SW 1271 (cell line): ENCODE measurements at places on chromosomes 16 and 17.

DNA sequence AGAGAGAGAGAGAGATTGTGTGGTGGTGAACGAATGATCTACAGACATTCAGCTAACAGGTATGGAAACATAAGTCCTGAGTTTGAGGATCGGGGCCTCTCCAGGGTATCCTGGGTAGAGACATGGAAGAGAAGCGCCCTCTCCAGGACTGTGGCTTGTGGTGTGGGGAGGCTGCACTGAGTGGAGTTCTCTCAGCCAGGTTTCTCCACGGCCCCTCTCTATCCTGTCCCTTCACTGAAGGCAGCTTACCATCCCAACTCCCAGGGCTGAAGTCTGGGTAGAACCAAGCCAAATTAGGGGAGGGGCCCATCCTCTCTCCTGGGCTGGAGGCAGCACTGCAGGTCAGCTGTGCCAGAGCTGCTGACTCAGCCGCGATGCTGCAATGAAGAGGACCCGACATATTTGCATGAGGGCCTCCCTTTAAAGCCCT is 6.2 kb downstream of the C1QL1 start:
- DNase-seq: no peak

GRCh38 chr17:54727624-54728023 is 173.0 kb upstream of the TOM1L1 start:
- DNase-seq: no peak

GRCh38 chr16:30996324-30996984 is 11.4 kb downstream of the HSD3B7 start:
- DNase-seq: no peak

DNA sequence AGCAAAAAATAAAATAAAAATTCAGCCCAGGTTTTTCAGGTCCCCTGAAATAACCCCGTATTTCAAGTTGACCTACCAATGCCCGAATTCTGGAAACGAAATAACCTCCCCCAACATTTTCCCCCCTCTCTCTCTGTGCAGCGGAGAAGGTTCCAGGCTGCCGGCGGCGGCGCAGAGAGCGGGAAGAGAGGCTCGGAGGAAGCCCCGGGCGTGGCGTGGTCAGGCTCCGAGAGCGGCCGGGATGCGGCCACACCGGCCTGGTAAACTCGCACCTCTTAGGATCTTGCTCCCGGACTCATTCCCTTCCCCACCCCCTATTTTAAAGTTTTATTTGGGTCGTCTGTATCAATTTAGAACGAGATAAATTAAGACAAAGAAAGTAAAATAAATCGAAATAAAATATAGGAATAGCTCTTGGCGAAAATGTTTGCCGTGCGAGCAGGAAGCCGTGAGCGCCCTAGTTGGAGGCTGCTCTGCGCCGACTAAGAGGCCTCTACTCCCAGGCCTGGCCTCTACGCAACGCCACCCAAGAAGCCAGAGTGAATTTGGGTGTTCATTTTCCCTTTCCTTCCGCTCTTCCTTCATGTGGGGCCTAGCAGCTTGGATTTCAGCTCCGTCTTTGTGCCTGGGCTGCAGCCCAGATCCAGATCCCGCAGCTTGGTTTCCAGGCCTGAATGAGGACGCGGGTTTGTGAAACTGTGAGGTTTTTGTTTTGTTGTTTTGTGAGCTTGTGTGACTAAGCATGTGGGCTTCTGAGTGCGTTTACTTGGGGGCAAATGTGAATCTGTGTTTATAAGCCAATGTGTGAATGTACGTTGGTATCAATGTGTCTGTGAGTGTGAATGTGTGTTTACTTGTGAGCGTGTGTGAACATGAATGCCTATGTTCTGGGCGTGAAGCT is 1.5 kb upstream of the HOXB6 start:
- no peak for DNase-seq

- no peak for DNase-seq
Measured at GRCh38 chr16:51153577-51154031, 2.5 kb upstream of the SALL1 start.

- no peak for DNase-seq
Measured at GRCh38 chr17:43553573-43553972, 7.4 kb upstream of the ETV4 start.

GRCh38 chr17:38705803-38706504 is 881 bp downstream of the MLLT6 start:
- no peak for DNase-seq

DNA sequence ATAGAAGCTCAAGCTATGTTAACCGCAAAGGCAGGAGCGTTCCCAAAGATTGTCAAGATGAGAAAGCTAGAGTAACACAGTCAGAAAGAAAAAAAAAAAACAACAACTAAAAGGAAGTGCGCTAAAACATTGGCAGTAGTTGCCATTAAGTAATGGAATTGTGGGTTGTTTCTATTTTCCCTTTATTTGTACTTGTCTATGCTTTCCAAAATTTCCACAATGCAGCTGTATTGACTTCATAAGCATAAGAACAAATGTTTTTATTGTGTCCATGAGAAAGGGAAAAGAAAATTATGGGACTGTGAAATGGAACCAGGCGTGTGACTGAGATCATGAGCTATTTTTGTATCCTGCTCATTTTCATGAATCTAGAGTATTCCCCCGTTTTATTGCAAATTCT is 153.4 kb downstream of the TMEM114 start:
- DNase-seq: no peak

GRCh38 chr17:48642059-48642842 is 16.1 kb upstream of the HOXB9 start:
- DNase-seq: no peak

- DNase-seq: no peak
Measured at GRCh38 chr16:66547101-66547989, 2.6 kb downstream of the TK2 start.

DNA sequence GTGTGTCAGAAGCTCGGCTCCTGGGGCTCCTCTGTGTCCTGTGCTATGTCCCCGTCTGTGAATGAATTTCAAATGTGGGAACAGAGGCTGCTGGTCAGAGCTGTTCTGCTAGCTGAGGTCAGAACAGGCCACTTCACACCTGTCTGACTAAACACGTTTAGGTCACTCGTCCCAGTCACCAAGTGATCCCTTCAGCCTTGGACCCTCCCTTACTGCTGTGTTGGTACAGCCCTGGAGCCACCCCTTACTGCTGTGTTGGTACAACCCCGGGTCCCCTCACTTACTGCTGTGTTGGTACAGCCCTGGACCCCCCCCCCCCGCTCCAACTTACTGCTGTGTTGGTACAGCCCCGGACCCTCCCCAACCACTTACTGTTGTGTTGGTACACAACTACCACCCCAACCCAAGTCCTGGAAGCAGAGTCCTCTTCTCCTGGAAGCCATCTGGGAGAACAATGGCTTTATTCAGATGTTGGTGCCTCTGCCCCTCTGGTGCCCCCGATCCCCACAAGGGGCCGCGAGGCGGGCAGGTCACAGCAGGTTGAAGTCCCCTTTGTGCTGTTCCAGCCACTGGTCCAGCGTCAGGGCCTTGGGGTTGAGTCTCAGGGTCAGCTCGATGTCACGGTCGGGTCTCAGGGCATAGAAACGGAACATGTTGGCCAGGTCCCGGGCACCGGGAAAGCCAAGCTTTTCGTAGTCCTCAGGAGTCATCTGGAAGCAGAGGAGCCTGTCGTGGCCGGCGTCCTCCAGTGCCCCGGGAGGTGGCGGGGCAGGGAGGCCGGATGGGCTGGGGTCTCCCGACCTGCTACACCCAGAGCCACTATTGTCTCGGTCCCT is 13.0 kb downstream of the NMRAL1 start:
- DNase-seq: no peak

DNA sequence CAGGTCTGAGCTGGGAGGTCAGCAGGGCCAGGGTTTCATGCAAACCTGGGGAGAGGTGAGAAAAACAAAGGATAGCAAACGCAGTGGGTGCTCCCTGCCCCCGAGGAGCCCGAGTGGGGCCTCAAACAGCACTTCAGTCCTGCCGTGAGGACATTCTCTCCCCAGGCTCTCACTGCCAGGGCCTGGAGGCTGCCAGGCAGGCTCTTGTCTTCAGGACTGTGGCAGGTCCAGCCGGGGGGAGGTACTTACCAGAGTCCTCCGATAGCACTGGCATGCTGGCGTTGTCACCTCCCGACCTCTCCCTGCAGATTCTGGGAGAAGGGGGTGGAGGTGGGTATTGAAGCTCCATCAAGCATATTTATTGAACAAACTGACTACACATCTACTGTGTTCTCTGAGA is 1.3 kb downstream of the MPP3 start:
- DNase-seq: no peak
